Fibroblast of skin of left quadriceps (primary cell): ENCODE measurements at places on chromosomes 3 and 15.
A peak's percentile ranks its signal among the peaks of the same experiment; 100 is the strongest.

- DNase-seq = no peak
These were observed 148.0 kb upstream of the MBNL1 start for GRCh38 chr3:152120601-152121269.

DNA sequence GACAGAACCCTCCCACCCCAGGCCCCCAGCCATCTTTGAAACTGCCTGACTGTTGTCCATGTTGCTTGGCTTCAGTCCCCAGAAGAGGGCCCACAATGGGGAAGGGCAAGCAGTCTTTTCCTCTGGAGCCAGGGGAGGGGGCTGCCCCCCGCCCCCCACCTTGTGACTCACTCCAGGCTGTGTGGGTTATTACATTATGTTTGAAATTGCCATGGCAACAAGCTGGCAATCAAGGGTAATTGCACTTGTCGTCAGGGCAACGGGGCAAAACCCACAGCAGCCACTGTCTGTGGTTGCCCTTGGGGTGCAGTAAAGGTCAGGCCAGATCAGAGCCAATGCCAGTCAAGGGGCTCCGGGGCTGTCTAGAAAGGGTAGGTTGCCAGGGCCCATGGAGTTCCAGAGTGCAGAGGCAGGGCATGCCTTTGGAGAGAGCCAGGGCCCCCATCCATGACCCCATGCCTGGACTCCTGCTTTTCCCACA is 3.1 kb upstream of the CAMKV start:
- DNase-seq = no peak

- DNase-seq = no peak
These were observed 5.3 kb downstream of the COPG1 start for GRCh38 chr3:129254536-129255230.

- DNase-seq = no peak
These were observed 52.4 kb upstream of the SRGAP3 start for GRCh38 chr3:9301798-9302197.

- no peak for DNase-seq
These were observed 136.2 kb downstream of the ITPR1 start for GRCh38 chr3:4629095-4630007.

- no peak for DNase-seq
These were observed 2.2 kb downstream of the LRRN1 start for GRCh38 chr3:3801494-3801841.

- no peak for DNase-seq
These were observed 229.5 kb downstream of the SHQ1 start for GRCh38 chr3:72618739-72619138.

DNA sequence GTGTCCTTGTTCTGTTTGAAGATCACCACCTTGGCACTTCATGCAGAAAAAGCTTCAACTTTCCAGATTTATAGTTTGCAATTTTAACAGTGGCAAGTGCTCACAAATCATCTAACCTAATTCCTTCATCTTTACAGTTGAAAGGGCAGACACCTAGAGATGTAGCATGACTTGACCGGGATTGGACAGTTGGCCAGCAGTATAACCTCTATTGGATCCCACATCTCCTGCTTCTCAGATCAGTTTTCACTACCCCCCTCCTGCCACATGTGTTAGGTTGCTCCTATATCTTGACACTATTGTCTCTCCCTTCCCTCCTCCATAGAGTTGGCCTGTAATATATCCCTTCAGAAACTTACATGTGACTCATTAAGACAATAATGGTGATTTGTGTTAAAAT is 206.0 kb upstream of the SEMA6D start:
- DNase-seq = no peak

DNA sequence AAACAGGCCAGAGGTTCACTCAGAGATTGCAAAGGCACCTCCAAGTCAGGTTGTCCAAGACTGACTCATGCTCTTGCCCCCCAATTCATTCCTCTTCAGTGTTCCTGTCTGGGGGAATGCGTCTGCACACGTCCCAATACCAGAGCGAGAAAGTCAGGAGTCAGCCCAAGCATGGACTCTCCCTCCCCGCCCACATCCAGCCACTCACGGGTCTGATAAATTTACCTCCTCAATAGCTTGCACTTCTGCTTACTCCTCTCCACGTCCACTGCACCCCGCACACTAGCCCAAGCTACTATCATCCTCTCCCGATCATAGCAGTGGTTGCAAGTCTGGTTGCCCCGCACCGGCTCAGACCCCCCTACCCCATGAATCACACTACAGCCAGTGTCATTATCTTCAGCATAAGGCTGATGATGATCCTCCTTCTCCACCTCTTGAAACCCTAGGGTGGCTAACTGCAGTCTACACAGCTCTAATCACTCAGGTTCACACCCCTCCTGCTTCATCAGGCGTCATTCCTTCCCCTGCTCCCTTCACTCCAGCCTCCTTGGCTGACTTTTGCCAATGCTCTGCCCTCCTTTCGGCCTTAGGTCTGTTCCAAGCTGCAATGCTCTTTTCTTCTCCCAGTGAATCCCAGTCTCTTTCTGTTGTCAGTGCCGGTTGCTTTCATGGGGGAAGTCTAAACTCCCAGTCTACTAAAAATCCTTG is 27.6 kb upstream of the MYO1E start:
- no peak for DNase-seq

- no peak for DNase-seq
These were observed 344.6 kb upstream of the UBE2E2 start for GRCh38 chr3:22858486-22858885.

DNA sequence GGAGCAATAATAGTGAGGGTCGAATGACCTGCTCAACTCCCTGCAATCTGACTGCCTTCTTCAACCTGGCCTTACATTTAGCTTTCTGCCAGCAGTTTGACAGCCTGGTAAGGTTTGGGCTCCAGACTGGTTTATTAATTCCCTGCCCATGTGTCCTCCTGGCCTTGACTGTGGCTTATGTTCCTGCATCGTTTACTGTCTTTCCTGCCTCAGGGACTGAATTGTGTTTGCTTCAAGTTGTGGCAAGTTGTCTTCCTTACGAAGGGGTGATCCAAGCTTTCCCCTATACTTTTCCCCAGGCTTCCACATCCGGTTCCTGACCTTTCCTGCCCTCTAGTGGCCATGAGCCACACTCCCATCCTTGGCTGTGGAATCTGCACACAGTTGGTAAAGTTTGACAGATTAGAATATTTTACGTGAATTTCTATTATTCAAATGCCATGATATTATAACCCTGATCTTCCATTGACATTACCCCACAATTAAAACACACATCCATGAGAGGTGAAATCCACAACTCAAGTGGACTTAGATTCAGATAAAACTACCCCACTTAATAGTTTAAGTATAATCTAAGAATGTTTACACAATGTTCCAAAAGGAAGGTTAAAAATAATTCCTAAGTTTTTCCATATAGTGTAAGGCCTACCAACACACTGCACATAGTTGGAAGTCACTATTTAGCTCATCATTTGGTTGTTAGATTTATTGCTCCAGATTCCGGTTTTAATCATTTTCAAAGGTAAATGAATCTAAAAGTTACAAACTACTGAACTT is 95.7 kb downstream of the NEDD4 start:
- no peak for DNase-seq

- DNase-seq = no peak
These were observed 60.3 kb upstream of the TRA2B start for GRCh38 chr3:185998136-185998535.

- peak; percentile 86 for DNase-seq
These were observed 25.8 kb upstream of the ANXA2 start for GRCh38 chr15:60423537-60423936.
